Tibial nerve (tissue), 4 donors: ENCODE measurements at places on chromosomes 1 and 21.

DNA sequence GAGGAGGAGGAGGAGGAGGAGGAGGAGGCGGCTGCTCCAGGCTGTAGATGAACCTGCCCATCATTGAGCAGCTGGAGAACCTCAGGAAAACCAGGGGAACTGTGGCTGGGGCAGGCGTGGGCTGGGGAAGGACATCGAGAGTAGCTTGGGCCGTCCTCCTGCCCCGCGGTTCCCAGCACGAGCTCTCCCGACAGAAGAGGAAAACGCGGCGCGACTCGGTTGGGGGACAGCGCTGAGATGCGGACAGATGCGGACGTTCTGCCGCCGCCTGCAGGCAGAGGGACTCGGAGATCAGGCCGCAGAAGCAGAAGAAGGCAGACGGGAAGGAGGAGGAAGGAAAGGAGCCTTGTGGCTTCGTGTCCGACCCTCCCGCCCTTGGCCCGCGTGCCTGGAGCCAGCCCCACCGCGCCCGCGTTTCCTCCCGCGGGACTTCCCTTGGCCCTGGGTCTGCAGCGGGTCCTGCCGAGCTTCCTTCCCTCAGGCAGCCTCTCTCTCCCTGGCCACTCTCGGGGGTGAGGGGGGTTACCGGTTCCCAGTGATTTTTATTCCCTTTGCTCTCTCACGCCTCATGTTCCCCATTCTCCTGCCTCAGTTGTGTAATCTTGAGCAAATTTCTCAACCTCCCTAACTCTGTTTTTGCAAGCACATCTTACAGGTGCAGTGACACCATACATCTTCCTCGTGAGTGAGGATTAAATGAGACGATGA, 1.7 kb upstream of the TNFRSF9 start:
- peak; percentile 29 for DNase-seq

DNA sequence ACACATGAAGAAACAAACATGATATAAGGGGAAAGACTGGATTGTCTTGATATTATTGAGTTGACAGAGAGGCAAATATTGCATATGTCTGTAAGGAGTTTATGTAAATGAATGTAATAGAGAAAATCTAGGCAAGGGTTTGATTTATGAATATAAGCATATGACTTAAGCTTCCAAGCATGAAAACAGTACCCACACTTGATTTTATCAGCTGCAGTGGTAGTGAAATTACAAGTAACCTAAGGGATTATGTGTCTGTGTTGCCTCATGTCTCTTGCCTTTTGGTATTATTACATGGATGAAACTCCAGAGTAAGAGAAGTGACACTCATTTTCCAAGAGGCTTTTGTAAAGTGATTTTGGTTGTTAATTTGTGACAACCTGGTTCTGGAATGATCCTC, 1678.9 kb downstream of the KCNT2 start:
- DNase-seq: no peak

- DNase-seq: no peak
Observed at GRCh38 chr1:89608984-89609725, 23.8 kb upstream of the LRRC8C start.

- DNase-seq: no peak
Observed at GRCh38 chr1:203217139-203217655, 12.3 kb downstream of the CHIT1 start.

- DNase-seq: no peak
Observed at GRCh38 chr1:66563094-66563800, 29.3 kb downstream of the SGIP1 start.

DNA sequence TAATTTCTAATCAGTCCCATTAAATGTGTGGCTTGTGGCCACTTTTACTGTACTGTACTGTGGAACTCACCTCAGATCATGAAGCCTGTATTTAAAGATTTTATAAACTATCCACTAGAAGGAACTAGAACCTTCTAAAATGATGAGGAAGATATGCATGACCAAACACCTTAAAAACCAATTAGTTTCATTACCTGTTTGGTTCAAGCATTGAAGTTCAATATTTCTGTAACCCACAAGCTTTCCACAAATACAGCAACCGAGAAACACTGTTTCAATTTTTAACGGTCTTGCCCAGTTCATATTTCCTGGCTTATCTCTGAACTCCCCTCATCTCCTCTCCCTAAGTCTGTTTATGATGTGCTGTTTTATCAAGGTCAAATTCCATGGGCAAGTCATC, 264.3 kb upstream of the PLD5 start:
- DNase-seq: no peak

- no peak for DNase-seq
Observed at GRCh38 chr1:201346337-201346939, 31.0 kb downstream of the TNNT2 start.

- DNase-seq: no peak
Observed at GRCh38 chr1:59666106-59666505, 148.6 kb upstream of the HOOK1 start.

- DNase-seq: no peak
Observed at GRCh38 chr1:34053660-34054059, 111.4 kb downstream of the CSMD2 start.

DNA sequence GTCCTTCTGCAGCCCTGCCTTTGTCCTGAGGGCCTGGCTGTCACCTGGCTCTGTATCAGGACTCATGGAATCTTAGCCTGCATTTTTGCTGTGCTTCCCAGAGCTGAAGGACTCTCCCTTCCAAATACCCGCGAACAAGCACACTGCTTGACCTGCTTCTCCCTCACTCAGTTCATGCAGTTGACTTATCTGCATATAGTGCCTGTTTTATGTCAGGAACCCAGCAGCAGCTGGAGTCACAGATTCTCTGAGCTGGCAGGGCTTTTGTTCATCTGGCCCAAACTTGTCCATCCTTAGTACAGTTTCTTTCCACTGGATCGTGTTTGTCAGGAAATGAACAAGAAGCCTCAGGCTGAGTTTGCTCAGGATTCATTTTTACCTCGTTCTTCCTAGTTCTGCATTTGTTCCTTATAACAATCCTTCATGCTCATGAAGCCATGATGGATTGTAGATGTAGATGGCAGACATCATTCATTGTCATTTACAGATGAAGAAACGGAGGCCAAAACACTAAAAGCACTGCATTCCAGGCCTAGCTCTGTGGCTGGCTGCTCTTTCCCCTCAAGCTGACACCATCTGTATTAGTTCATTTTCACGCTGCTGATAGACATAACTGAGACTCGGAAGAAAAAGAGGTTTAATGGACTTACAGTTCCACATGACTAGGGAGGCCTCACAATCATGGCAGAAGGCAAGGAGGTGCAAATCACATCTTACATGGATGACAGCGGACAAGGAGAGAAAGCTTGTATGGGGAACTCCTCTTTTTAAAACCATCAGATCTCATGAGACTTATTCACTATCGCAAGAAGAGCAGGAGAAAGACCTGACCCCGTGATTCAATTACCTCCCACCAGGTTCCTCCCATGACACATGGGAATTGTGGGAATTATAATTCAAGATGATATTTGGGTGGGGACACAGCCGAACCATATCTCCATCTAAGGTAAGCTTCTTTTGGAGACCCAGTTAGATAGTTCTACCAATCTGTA, 150.9 kb downstream of the HIVEP3 start:
- DNase-seq: no peak

- no peak for DNase-seq
Observed at GRCh38 chr1:147534386-147534785, 6.9 kb upstream of the BCL9 start.

- no peak for DNase-seq
Observed at GRCh38 chr1:183794088-183794487, 10.8 kb upstream of the RGL1 start.

DNA sequence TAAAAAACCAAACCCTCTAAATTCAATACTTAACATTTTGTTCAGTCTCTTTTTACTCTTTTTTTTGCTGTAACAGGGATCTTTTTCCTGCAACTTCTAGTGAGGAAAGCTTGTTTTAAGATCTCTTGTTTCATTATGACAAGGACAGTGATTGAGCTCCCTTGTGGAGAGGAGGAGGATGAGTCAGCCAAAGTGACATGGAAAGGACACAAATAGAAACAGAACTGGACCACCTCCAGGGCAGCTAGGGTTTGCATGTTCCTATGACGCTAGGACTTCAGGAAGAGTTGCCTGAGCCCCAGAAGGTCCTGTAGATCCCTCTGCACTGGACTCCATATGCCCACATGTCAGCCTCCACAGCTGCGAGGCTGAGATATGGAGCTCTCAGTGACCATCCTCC, 212.6 kb upstream of the FAM78B start:
- no peak for DNase-seq

GRCh38 chr1:241639623-241640148, 483 bp downstream of the CHML start:
- peak; percentile 21 for DNase-seq

DNA sequence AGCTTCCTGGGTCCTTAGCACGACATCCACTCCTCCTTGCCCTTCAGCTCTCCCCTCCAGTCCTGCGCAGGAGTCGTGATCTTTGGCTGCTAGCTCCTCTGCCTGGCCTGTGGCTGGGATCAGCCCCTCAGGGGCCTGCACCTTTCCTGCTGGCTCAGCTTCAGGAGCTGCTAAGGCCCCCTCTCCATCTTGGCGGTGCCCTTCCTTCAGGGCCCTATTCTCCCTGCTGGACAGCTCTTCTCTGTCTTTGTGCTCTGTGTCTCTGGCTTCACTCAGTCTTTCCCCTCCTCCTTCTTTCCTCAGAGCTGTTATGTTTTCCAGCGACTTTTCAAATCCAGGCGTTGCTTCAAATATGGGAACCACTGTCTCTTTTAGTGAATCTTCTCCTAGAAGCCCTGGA, 59.5 kb upstream of the LRRC53 start:
- DNase-seq: no peak

DNA sequence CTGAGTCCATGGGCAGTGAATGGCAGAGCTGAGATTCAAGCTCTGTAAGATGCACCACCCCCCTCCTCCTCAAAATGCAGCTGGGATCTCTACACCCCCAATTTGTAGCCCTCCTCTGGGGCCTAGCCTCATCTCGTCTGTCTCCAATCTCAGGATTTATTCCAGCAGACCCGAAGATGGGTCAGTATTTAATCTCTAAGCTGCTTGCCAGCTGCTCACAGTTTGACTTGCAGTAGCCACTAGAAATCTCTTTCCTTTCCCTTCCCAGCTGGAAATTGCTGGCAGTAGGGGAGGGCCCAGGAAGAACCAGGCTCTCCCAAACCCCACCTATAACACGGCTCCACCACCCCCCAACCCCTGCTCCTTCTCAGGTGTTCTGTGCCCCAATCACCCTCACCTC, 1.5 kb downstream of the LACTBL1 start:
- DNase-seq: no peak

- no peak for DNase-seq
Observed at GRCh38 chr1:150164224-150164623, 14.5 kb downstream of the PLEKHO1 start.

- DNase-seq: no peak
Observed at GRCh38 chr1:115310581-115311473, 27.2 kb downstream of the NGF start.

DNA sequence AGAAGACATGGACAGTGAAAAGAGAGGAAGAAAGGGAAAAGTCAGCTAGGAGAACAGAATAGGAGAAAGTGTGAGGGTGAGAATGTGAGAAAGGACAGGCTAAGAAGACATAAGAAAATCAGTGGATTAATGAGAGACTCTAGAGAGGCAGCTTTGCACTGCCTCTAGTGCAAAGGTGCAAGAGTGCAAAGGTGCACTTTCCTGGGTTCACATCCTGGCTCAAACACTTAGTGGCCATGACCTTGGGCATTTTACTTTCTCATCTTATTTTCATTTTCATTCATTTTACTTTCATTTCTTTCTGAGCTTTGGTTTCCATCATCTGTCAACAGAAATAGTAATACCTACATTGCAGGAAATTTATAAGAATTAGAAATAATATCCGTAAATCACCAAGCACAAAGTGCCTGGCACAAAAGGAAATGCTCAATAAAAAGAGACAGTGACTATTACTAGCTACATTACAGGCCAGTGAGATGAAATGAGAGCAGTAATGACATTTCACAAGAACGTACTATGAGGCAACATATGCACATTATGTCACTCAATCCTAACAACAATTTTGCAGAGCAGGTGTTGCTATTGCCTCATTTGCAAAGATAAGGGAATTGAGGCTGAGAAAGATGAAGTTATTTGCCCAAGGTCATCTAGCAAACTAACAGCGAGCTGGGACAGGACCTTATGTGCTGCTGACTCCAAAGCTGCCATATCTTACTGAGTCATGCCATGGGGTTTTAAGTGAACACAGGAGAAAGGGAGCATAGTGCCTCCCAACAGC, 107.0 kb upstream of the TLR5 start:
- DNase-seq: no peak

DNA sequence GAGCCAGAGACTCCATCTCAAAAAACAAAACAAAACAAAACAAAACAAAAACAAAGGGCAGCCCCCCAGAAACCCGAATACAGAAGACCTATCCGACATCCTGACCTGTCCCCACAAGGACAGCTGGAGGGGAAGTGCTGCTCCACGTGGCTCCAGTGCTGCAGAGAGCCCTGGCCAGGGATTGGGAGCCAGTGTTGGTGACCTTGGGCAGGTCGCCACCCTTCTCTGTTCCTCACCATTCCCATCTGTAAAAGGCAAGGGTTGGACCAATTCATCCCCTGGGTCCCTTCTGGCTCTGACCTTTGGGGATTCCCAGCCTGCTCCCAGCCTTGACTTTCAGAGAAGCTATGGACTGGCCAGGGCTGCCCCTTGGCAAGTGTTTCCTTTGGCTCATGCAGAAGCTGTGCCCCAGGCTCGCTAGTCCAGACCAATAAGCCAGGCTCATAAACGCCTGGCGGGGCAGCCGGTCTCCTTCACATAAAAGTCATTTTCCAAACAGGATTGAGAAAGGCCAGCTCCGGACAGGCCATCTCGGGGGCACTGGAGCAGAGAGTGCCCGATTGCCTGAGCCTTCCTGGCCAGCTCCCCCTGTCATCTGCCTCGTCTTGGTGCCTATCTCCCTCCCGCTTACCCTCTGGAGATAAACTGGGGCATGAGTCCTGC, 20.0 kb upstream of the PADI1 start:
- DNase-seq: no peak
